Stimulated activated CD4-positive, alpha-beta T cell treated with anti-CD3 and anti-CD28 coated beads, Interleukin-4, amount 100 ng/mL, for 48 hours (primary cell): ENCODE measurements at places on chromosomes 1 and 21.

- no peak for DNase-seq
Observed at GRCh38 chr1:33864460-33865389, 846 bp downstream of the HMGB4 start.

- DNase-seq: no peak
Observed at GRCh38 chr1:234486858-234487840, 8.2 kb upstream of the TARBP1 start.

GRCh38 chr1:160777486-160778089, 18.4 kb upstream of the LY9 start:
- no peak for DNase-seq

GRCh38 chr1:204706838-204707509, 21.4 kb upstream of the LRRN2 start:
- DNase-seq: no peak

- DNase-seq: no peak
Observed at GRCh38 chr1:54643736-54644135, 2.1 kb downstream of the MROH7 start.

DNA sequence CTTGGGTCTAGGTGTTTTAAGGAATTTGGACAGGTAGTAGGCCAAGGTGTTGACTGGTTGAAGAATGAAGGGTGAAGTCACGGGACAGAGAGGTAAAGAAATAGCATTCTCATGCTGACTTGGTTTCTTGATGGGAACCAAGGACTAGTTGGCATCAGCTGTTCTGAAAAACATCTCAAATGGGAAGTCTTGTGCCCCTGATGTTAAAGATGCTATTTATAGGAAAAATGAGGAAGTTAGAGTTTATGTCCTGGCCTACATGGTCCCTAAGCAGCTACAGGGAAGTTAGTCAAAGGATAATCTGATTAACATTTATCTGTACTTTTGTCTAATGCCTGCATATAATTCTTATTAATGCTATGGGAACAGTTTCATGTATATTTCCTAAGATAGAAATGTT, 262.4 kb downstream of the HHIPL2 start:
- no peak for DNase-seq
